Activated T-helper 2 cell treated with anti-CD3 and anti-CD28 coated beads, Interferon-gamma antibody, Interleukin-2, Interleukin-4, amounts not matched to agents 10 μg/mL and 5 μg/mL and 100 μg/mL, durations not matched to agents 14 hours and 24 hours and 36 hours (primary cell): ENCODE measurements at places on chromosomes 16 and 17.

DNA sequence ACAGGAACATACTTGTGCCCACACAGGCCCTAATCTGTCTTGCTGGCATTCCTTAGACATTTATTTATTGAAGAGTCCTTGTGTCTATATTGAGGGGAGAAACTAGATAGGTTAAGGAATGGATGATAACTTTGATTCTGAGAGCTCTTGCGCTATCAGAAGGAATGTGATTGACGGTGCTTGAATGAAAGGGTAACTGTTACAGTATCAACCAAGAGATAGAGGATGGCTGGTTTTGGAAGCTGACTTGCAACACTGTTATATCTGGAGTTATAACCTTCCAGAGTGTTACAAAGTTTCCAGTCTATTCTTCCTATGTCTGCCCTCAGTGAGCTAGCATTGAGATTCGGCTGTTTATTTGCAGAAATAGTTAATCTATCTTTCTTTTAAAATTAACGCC, 36.5 kb downstream of the PRKCA start:
- DNase-seq = no peak

GRCh38 chr17:33964344-33964979, 290.6 kb upstream of the CCL2 start:
- DNase-seq = peak; percentile 23

DNA sequence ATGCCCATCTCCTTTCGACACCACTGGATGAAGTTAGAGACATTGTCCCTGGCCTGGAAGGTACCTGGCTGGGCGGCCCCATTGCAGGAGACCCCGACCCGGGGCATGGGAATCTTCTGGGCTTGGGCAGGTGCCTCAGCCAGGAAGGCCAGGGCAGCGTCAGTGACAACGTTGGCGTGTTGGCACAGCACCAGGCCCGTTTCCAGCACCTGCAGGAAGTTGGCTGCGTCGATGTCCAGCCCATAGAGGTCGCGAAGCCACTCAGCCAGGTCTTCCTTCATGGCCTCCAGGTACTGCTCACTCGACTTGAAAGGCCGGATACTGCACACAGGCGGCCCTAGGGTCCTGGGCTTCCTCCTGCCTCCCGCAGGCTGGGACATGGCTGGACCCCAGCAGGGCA, 568 bp downstream of the GAS2L2 start:
- DNase-seq = no peak

- DNase-seq = no peak
Measured at GRCh38 chr17:11840831-11841230, 156.4 kb downstream of the ZNF18 start.

- no peak for DNase-seq
Measured at GRCh38 chr17:42852351-42852750, 1.4 kb downstream of the AOC3 start.

- DNase-seq = no peak
Measured at GRCh38 chr16:4133897-4134372, 17.7 kb upstream of the ADCY9 start.

DNA sequence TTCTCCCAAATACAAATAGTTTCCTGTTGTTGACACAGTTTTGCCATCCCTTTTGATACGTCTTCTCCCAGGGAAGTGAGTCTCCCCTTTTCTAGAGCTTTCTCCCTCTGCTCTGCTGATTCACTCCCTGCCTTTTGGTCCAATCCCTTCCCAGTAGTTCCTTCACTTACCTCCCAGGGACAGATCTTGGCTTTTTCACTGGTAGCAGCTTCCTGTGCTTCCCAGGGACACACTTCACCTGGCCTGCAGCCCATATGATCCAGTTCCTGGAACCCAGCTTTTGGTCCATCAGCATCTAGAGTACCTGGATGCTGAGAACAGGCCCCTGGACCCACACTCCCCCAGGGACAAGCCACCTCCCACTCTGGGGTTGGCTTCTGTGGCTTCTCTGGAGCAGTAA, 15.8 kb downstream of the GPR179 start:
- DNase-seq = no peak

- DNase-seq = no peak
Measured at GRCh38 chr16:62545039-62545438, 508.8 kb upstream of the CDH8 start.

DNA sequence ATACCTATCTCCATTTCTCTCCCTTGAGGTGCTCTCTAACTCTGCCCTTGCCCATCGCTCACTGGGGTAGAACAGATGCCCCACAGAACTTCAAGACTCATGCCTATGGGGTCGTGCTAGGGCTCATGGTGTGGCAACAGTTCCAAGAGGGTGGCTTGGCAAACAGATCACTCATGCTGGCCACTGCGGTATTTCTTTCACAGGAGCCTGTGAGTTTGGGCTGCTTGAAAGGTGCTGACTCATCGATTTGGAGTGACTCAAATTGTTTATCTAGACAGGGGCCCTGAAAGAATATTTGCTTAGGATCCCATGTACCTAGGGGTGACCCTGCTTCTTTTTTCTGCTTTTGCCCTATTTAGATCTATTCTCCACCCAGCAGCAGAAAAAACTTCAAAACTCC, 69.9 kb downstream of the IRX5 start:
- DNase-seq = no peak

- DNase-seq = peak; percentile 55
Measured at GRCh38 chr16:68756239-68756915, 19.3 kb downstream of the CDH1 start.

DNA sequence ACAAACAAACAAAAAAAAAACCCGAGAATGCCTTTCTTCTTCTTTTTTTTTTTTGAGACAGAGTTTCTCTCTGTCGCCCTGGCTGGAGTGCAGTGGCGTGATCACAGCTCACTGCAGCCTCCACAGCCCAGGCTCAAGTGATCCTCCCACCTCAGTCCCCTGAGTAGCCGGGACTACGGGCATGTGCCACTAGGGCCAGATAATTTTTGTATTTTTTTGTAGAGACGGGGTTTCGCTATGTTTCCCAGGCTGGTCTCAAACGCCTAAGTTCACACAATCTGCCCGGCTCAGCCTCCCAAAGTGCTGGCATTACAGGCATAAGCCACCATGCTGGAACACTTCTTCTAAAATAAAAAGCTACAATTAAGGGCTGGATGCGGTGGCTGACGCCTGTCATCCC, 17.0 kb upstream of the WDR45B start:
- DNase-seq = no peak

GRCh38 chr17:71413935-71414334, 706.9 kb upstream of the SOX9 start:
- DNase-seq = no peak

GRCh38 chr16:85553436-85554113, 59.5 kb upstream of the GSE1 start:
- DNase-seq = peak; percentile 46

DNA sequence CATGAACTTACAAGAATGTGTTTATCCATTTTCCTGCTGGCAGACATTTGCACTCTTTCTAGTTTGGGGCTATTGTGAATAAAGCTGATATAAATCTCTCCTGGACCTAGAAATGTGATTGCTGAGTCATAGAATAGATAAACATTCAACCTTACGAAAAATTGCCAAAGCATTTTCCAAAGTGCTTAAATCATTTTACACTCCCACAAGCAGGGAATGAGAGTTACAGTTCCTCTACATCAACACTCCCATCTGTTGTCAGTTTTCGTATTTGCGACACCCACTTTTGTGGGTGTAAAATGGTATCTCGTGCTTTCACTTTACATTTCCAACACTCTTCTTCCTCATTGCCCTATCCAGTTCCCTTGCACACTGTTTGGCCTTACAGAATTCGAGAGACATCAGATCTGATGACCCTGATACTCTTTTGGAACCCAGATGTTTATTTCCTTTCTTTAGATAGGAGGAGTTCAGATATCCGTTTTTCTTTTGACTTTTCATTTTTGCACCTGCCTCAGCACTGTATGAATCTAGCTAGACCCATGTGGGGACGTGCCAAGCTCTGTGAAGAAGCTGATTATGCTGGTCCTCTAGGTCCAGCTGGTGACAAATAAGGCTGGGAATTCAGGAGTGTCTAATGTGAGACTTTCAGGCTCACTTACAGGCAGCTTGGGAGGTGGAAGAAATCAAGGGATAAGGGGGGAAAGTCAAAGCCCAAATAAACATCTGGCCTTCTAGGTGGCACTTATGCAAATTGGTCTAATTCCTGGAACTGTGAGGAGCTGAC, 14.0 kb downstream of the SOX9 start:
- no peak for DNase-seq

- no peak for DNase-seq
Measured at GRCh38 chr17:9865586-9865985, 39.5 kb downstream of the RCVRN start.

- no peak for DNase-seq
Measured at GRCh38 chr17:2500446-2500845, 11.2 kb downstream of the METTL16 start.

DNA sequence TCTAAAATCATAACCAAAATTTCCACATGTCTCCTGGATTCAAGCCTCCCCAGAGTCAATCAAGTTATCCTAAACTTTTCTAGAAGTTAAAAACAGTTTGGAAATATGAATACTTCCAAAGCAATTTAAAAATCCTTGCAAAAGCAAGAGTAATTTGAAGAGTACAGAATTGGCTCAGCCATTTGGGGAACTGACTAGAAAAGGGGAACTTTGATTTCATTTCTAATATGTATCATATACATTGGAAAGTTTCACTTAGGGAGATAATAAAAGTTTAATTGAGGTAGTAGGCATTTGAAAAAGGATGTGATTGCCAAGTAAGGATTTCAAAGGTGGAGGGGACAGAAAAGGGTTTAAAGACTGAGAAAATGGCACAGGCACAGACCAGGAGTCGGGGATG, 9.0 kb upstream of the SLFN12L start:
- no peak for DNase-seq

- DNase-seq = no peak
Measured at GRCh38 chr17:60959696-60960095, 282.0 kb downstream of the BCAS3 start.

- no peak for DNase-seq
Measured at GRCh38 chr17:78342449-78343186, 17.3 kb downstream of the SOCS3 start.

DNA sequence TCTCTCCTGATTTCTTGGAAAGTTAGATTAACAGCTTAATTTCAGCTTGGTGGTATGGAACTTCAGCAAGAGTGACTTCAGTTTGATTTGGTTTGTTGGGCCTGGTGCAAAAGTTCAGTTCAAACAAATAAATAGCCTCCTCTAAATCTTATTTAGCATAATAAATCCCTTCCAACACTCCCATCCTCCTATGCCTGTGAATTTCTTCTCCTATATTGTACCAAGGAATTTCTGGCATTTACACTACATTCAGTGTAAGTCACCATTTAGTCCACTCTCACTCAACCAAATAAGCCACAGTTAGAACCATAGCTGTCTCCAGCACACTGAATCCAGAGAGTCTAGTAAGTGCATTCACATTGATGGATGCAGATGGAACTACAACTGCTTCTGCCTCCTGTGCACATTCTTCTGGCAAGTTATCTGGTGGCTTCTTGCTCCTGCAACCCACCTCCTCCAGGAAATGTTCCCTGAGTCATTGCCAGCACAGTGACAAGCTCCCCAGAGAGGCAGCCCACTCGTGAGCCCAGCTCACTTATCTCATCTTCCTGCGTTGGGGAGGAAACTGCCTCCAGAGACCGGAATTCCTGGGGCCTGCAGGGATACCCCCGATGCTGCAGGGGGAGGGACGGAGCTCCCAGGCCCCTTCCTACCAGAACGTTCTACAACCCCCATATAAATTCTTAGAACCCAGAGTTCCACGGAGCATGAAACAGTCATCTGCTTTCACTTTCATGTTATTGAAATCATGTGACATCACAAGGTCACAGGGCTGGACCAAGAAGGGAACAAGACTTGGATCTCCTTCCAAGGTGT, 318.3 kb downstream of the PHKB start:
- peak; percentile 8 for DNase-seq

GRCh38 chr17:81083125-81083765, 48.3 kb downstream of the BAIAP2 start:
- DNase-seq = no peak

- no peak for DNase-seq
Measured at GRCh38 chr16:67254801-67255552, 6.2 kb downstream of the SLC9A5 start.

GRCh38 chr16:75861311-75862097, 135.2 kb upstream of the CPHXL start:
- DNase-seq = no peak

- no peak for DNase-seq
Measured at GRCh38 chr16:88750854-88751253, 34.2 kb downstream of the PIEZO1 start.

GRCh38 chr16:75572864-75573542, 6.8 kb downstream of the GABARAPL2 start:
- DNase-seq = no peak

DNA sequence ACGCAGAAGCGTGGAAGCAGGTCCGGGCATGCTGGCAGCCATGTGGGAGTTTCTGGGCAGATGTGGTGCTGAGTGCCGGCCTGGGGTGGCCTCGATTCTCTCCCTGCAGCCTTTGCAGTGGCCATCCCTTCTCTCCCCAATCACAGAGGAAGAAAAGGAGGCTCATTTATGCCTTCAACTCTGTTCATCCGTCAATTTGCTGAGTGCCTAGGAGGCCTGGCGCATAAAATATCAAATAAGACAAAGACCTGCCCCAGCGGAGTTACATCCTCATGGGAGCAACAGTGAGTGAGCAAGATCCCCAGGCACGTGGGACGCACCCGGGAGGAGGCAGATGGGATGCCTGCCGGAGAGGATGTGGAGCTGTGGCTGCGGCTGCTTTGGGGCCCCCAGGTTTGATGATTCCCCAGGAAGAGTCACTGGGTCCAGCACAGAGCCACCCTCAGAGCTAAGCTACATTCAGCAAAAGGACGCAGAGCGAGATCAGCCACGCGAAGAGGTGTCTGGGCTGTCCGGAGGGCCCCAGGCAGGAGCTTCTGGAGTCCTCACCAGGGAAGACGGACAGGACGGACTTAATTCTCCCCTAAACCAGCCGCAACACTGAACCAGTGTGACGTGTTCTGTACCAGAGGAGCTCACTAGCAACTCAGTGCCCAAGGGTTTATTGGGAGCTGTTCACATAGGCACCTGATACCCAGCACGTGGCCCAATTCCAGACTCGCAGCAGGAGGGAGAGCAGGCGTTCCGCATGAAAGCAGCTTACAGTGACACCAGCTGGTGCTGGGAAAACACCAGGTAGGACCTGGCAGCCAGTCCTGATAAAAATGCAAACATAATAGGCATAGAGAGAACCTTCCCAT, 11.3 kb downstream of the CA5A start:
- no peak for DNase-seq

DNA sequence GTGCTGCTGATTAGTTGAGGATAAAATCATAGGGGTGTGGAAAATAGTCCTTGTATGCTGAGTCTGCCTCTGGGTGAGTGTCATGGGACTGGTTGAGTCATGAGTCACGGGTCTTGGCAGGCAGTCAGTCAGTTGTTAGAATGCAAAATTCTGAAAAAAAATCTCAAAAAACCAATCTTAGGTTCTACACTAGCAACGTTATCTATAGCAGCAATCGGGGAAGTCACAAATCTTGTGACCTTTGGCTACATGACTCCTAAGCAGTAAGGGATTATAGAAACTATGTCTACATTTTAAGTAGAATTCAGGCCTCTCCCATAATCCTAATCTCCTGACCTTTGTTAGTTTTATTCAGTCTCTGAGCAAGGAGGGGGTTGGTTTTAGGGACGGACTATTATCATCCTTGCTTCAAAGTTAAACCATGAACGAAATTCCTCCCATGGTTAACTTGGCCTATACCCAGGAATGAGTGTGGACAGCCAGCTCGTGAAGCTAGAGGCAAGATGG, 18.0 kb upstream of the PMFBP1 start:
- DNase-seq = no peak
